ENCODE measurements at places on chromosomes 2 and 18. TPM values are rescaled to one million over a fixed set of nuclear protein-coding genes. Genes with fewer than 3 reads are reported as not detected.

DNA sequence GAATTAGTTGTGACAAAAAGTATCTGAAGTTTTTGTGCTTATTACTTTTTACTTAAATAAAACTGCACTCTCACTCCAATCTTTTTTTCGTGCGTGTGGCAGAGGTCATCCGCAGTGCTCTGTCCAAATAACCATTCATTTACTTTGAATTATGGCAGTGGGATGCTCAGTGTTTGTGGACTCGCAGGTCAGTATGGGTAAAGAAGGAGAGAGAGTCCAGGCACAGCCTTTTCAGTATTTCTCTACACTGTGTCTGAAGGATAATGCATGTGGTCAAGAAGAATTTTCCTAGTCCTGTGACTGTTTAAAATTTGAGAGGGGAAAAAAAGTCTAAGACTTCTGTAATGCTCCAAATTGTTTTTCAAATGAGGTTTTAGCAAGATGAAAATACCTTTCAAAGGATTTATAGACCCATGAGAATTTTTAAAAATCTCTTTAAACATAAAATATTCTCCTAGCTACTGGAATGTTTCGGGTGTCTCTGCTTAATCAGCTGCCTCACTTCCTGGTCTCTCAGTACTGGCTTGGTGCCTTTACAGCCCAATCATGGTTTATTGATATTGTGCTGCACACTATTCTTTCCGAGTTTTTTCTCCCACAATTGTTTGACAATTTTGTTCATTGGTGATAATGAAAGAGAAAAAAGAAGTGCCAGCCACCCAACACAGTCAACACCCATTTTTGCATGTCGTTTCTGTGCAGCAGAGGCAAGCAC, 453.2 kb downstream of the PTPRM start:
- DNase-seq: no peak
- no peak overlapping the region for H3K4me3 ChIP-seq
- no peaks in the 10 kb centered on the region for H3K36me3 ChIP-seq
- H3K27ac ChIP-seq: no peak overlapping the region
- no peaks in the 10 kb centered on the region for H3K27me3 ChIP-seq

GRCh38 chr18:24420551-24420950, 5.9 kb upstream of the IMPACT start:
- H3K36me3 ChIP-seq: no peaks in the 10 kb centered on the region
- H3K4me3 ChIP-seq: no peak overlapping the region
- no peaks in the 10 kb centered on the region for H3K4me1 ChIP-seq
- H3K27ac ChIP-seq: no peak overlapping the region
- H3K27me3 ChIP-seq: peaks cover 6% of the 10 kb centered on the region

DNA sequence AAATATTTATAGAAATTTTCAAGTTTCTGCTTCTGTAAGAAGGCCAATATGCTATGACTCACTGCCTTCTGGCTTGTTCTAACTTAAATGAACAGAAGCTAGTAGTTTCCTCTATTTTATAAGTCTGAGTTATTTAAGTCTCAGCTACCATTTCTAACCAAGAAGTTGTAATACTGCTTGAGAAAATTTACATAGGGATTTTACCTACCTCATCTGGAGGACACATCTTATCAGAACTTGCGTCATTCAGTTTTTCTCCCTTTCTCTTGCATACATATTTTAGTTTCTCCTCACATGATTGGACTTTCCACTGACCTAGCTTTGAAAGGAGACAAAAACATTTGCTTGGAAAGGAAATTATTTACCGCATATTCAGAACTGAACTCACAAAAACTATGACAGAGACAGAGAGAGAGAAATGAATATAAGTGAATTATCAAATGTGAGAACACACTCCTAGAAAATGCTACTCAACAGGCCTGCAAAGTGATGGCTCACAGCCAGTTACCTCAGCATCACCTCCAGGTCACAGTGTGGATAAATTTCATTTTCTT, 81.1 kb upstream of the CD302 start:
- peaks cover 15% of the 10 kb centered on the region for H3K36me3 ChIP-seq
- DNase-seq: no peak
- H3K27me3 ChIP-seq: no peaks in the 10 kb centered on the region
- H3K4me1 ChIP-seq: no peaks in the 10 kb centered on the region
- no peak overlapping the region for H3K4me3 ChIP-seq
- H3K27ac ChIP-seq: no peak overlapping the region

NEU2 gene
- total RNA-seq: not detected

DNA sequence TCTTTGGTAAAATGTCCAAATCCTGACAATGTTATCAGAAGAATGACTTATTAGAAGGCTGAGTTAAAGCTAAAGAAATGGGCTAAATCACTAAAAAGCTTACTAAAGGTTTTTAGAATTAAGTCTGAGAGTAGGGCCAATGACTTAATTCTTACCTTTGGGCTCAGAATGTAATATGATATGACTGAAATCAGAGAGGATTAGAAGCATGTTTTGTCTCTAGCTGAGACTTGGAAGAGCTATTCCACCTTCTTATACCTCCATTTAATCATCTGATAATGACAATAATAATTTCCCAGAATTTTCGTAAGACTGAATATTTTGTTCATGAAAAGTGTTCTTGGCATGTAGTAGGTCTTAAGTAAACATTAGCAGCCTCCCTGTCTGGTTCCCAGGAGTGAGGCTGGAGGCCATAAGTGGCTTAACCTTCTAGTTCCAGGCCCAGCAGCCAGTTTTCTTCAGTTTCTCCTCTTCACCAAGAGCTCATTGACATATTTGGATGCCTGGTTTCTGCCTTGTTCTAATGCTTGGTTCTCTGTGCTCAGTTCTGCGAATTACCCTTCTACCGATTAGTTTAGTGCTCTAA, 25.5 kb upstream of the E2F6 start:
- DNase-seq: no peak
- H3K27ac ChIP-seq: no peak overlapping the region
- no peaks in the 10 kb centered on the region for H3K4me1 ChIP-seq
- no peak overlapping the region for H3K4me3 ChIP-seq
- peaks cover 4% of the 10 kb centered on the region for H3K27me3 ChIP-seq
- no peaks in the 10 kb centered on the region for H3K36me3 ChIP-seq

- H3K27ac ChIP-seq: peak overlapping the region; percentile 88
- H3K4me1 ChIP-seq: peaks cover 61% of the 10 kb centered on the region
- H3K36me3 ChIP-seq: peaks cover 7% of the 10 kb centered on the region
These were observed 694 bp downstream of the UNC50 start for GRCh38 chr2:98608962-98609604.

GRCh38 chr18:77544792-77545191, 295.1 kb downstream of the GALR1 start:
- no peak for DNase-seq
- H3K4me1 ChIP-seq: no peaks in the 10 kb centered on the region
- H3K27me3 ChIP-seq: no peaks in the 10 kb centered on the region
- no peak overlapping the region for H3K4me3 ChIP-seq
- H3K27ac ChIP-seq: no peak overlapping the region
- H3K36me3 ChIP-seq: no peaks in the 10 kb centered on the region

GRCh38 chr2:20224164-20224715, 690 bp downstream of the SDC1 start:
- peaks cover 7% of the 10 kb centered on the region for H3K4me1 ChIP-seq
- no peak overlapping the region for H3K4me3 ChIP-seq
- H3K27me3 ChIP-seq: peaks cover 20% of the 10 kb centered on the region
- DNase-seq: no peak
- H3K36me3 ChIP-seq: no peaks in the 10 kb centered on the region

- H3K4me1 ChIP-seq: no peaks in the 10 kb centered on the region
- H3K27ac ChIP-seq: no peak overlapping the region
- H3K4me3 ChIP-seq: no peak overlapping the region
- DNase-seq: no peak
These were observed 1.3 kb downstream of the IGFBP2 start for GRCh38 chr2:216634370-216635148.

GRCh38 chr2:188596054-188596453, 304.4 kb downstream of the GULP1 start:
- H3K4me3 ChIP-seq: no peak overlapping the region
- no peaks in the 10 kb centered on the region for H3K27me3 ChIP-seq
- no peak for DNase-seq

- H3K4me1 ChIP-seq: no peaks in the 10 kb centered on the region
- no peak overlapping the region for H3K4me3 ChIP-seq
- H3K27ac ChIP-seq: no peak overlapping the region
- no peaks in the 10 kb centered on the region for H3K36me3 ChIP-seq
These were observed 616.7 kb downstream of the TDRD15 start for GRCh38 chr2:21740484-21740883.

DNA sequence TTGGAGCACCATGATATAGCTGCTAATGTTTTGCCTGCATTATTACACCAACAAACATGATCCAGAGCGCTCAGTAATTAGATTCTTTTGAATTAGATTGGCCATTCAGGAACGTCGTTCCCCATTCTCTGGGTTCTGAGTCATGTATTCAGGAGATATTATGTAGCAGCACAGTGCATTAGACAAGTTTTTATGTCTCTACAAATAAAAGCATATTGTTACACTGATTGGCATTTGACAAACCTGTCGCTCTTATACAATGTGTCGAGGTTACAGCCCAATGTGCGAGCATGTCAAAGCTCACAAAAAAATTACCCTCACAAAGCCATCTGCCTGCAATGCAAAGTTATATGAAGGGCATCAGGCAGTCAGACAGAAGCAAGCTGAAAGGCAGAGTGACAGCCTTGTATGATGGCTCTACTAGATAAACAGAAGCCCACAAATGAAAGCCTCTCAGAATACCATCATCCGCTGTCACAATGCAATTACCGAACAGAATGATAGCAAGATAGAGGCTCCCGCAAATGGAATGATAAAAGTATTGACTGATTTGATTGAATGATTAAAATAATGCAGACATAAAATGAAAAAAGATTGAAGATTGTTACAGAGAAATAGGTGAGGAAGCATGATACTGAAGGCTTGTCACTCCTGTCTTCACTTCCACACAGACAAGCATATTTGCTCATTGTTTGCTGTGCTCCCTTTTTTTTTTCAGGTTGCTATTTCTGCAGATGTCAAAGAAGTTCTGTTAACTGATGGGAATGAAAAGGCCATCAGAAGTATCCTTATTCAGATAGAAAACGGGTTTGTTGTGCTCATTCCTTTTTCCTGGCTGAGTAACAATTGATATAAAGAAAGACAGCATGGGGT, 234.6 kb upstream of the SIX3 start:
- no peak overlapping the region for H3K4me3 ChIP-seq
- no peaks in the 10 kb centered on the region for H3K36me3 ChIP-seq
- no peaks in the 10 kb centered on the region for H3K27me3 ChIP-seq
- no peak for DNase-seq

DNA sequence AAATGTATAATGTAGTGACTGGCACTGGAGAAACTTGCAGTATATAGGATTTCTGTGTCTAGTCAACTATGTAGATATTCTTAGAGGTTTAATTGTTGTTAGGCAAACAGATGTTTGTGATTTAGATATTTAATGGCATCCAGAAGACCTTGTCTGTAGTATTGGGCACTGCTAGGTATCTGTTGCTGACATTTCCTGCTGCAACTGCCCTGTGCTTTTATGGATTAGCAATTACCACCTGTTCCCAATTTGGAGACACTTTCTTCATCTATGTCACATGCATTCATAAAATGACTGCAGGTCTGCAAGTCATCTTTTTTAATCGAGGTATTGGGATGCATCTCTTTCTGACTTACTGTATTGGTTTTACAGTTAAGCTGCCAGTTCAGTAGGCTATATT, 71.3 kb downstream of the ITGA4 start:
- no peak overlapping the region for H3K27ac ChIP-seq
- H3K27me3 ChIP-seq: no peaks in the 10 kb centered on the region
- H3K36me3 ChIP-seq: peaks cover 54% of the 10 kb centered on the region

CHST9 gene
- not detected for total RNA-seq

All from CD4-positive, alpha-beta memory T cell (primary cell).